ENCODE measurements at places on chromosomes 11 and 22.

DNA sequence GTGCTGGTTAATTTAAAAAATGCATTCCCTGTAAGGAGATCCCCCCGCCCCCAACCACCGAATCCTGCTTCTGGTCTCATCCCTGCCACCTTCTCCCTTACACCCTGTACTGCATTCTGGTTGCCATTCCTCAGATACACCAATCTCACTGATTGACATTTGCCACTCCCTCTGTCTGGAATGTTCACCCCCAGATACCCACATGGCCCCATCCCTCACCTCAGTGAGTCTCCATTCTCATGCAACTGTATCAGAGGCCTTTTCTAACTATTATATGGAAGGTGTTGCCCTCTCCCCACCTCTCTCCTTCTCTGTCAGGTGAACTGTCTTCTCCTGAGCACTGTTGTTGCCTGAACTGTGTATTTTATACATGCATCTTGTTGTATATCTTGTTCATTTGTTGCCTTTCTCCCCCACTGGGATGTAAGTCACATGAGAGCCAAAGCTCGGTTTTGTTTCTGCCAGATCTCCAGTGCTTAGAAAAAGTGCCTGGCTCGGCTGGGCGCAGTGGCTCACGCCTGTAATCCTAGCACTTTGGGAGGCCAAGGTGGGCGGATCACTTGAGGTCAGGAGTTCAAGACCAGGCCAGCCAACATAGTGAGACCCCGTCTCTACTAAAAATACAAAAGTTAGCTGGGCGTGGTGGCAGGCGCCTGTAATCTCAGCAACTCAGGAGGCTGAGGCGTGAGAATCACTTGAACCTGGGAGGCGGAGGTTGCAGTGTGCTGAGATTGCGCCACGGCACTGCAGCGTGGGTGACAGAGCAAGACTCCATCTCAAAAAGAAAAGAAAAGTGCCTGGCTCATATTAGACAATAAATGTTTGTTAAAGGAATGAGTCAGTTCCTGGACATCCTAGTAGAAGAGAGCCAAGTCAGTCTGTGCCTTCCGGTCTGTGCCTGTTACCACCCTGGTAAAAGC, 61.0 kb downstream of the TNRC6B start:
- no peaks in the 10 kb centered on the region for H3K27me3 ChIP-seq
- H3K4me1 ChIP-seq = peaks cover 62% of the 10 kb centered on the region
- peak overlapping the region; percentile 30 for H3K4me3 ChIP-seq
- peaks cover 2% of the 10 kb centered on the region for H3K36me3 ChIP-seq

- H3K27ac ChIP-seq = no peak overlapping the region
- H3K36me3 ChIP-seq = peaks cover 7% of the 10 kb centered on the region
- H3K4me1 ChIP-seq = peaks cover 21% of the 10 kb centered on the region
- no peak overlapping the region for H3K4me3 ChIP-seq
- no peaks in the 10 kb centered on the region for H3K27me3 ChIP-seq
Observed at GRCh38 chr11:96101146-96101545, 177.2 kb upstream of the MTMR2 start.

DNA sequence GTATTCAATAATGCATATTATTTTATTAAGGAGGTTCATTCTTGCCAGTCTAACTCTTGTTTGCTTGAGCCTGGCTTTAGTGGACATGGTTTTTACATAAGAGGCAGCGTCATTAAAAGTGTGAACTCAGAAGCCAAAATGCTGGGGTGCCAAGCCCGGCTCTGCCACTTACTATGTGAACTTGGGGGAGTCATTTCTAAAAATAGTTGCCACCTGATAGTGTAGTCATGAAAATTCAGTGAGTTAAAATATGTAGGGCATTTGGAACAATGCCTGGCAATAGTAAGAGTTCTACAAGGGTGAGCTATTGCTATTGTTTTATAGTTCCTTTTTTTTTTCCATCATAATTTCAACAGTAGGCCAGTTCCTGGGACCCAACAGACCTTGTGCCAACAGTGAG, 49.9 kb downstream of the TENM4 start:
- DNase-seq = no peak
- H3K36me3 ChIP-seq = peaks cover 3% of the 10 kb centered on the region
- H3K27ac ChIP-seq = no peak overlapping the region

- peaks cover 2% of the 10 kb centered on the region for H3K27me3 ChIP-seq
- no peaks in the 10 kb centered on the region for H3K4me1 ChIP-seq
- no peak for DNase-seq
- H3K27ac ChIP-seq = no peak overlapping the region
Observed at GRCh38 chr11:94673386-94673785, 94.8 kb upstream of the AMOTL1 start.

- no peaks in the 10 kb centered on the region for H3K36me3 ChIP-seq
- H3K27ac ChIP-seq = no peak overlapping the region
- H3K4me3 ChIP-seq = no peak overlapping the region
- H3K27me3 ChIP-seq = peaks cover 13% of the 10 kb centered on the region
- peaks cover 2% of the 10 kb centered on the region for H3K4me1 ChIP-seq
- no peak for DNase-seq
Observed at GRCh38 chr11:116688202-116688540, 84.6 kb downstream of the BUD13 start.

GRCh38 chr22:22429369-22430108, 79.0 kb downstream of the ZNF280B start:
- peak overlapping the region; percentile 63 for H3K27ac ChIP-seq
- H3K4me3 ChIP-seq = no peak overlapping the region
- H3K27me3 ChIP-seq = no peaks in the 10 kb centered on the region
- H3K36me3 ChIP-seq = peaks cover 5% of the 10 kb centered on the region

GRCh38 chr11:126136507-126136906, 73.8 kb upstream of the CDON start:
- peaks cover 10% of the 10 kb centered on the region for H3K27me3 ChIP-seq
- H3K36me3 ChIP-seq = no peaks in the 10 kb centered on the region
- H3K4me3 ChIP-seq = no peak overlapping the region
- no peak for DNase-seq
- no peaks in the 10 kb centered on the region for H3K4me1 ChIP-seq

- no peak overlapping the region for H3K27ac ChIP-seq
- H3K4me1 ChIP-seq = no peaks in the 10 kb centered on the region
- H3K27me3 ChIP-seq = no peaks in the 10 kb centered on the region
- H3K4me3 ChIP-seq = no peak overlapping the region
- DNase-seq = no peak
Observed at GRCh38 chr11:106395716-106396349, 318.4 kb downstream of the AASDHPPT start.

- H3K4me3 ChIP-seq = no peak overlapping the region
- H3K4me1 ChIP-seq = no peaks in the 10 kb centered on the region
- peaks cover 4% of the 10 kb centered on the region for H3K27me3 ChIP-seq
- H3K27ac ChIP-seq = no peak overlapping the region
- no peak for DNase-seq
- no peaks in the 10 kb centered on the region for H3K36me3 ChIP-seq
Observed at GRCh38 chr11:12706545-12707499, 32.6 kb downstream of the TEAD1 start.

GRCh38 chr11:43947003-43947500, 4.6 kb downstream of the C11orf96 start:
- H3K27me3 ChIP-seq = peaks cover 21% of the 10 kb centered on the region
- peaks cover 3% of the 10 kb centered on the region for H3K4me1 ChIP-seq
- DNase-seq = no peak
- H3K36me3 ChIP-seq = no peaks in the 10 kb centered on the region
- no peak overlapping the region for H3K27ac ChIP-seq
- H3K4me3 ChIP-seq = no peak overlapping the region

DNA sequence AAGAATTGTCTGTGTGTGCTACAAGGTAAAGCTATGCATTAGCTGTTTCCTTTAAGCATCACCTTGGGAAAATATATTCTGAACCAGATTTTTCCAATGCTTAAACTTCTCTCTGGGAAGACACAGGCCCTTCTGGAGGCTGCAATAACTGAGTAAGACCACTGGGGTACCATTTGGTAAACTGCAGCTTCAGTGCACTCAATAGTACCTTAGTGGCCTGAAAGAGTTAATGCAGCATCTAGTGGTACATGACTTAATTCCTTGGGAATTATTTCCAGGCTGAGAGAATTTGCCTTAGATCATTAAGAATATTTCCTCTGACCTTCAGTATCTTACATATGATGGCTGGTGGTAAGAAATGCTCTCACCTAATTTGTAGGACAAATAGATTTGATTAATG, 727.4 kb downstream of the DLG2 start:
- H3K27ac ChIP-seq = no peak overlapping the region
- H3K4me3 ChIP-seq = no peak overlapping the region
- DNase-seq = no peak

DNA sequence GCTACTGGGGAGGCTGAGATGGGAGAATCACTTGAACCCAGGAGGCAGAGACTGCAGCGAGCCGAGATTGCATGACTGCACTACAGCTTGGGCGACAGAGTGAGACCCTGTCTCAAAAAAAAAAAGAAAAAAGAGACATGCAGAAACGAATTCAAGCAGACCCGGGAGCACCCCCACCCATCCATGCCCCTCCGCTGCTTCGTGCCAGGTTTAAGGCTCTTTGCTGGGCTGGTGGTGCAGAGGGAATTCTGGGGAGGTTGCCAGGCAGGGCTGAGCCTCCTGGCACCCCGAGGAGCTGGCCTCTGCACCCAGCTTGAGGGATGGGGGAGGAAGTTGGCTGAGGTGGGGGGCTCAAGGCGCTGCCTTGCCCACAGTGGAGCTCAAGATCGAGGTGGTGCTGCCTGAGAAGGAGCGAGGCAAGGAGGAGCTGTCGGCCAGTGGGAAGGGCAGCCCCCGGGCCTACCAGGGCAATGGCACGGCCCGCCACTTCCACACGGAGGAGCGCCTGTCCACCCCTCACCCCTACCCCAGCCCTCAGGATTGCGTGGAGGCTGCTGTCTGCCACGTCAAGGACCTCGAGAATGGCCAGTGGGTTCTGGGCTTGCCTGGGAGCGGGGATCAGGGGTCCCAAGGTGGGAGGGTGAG, 6.0 kb downstream of the AIFM3 start:
- H3K4me3 ChIP-seq = no peak overlapping the region
- H3K27me3 ChIP-seq = no peaks in the 10 kb centered on the region
- H3K36me3 ChIP-seq = no peaks in the 10 kb centered on the region
- H3K4me1 ChIP-seq = peaks cover 12% of the 10 kb centered on the region
- no peak overlapping the region for H3K27ac ChIP-seq

Data from memory B cell (primary cell).